Left renal pelvis (tissue), 4 donors: ENCODE measurements at places on chromosomes 13 and 19. TPM values are rescaled to one million over a fixed set of nuclear protein-coding genes. Genes with fewer than 3 reads are reported as not detected.

The PNMA8B gene
- 5.3 TPM for polyA plus RNA-seq

The MAST3 gene
- 4.9 TPM for polyA plus RNA-seq

DNA sequence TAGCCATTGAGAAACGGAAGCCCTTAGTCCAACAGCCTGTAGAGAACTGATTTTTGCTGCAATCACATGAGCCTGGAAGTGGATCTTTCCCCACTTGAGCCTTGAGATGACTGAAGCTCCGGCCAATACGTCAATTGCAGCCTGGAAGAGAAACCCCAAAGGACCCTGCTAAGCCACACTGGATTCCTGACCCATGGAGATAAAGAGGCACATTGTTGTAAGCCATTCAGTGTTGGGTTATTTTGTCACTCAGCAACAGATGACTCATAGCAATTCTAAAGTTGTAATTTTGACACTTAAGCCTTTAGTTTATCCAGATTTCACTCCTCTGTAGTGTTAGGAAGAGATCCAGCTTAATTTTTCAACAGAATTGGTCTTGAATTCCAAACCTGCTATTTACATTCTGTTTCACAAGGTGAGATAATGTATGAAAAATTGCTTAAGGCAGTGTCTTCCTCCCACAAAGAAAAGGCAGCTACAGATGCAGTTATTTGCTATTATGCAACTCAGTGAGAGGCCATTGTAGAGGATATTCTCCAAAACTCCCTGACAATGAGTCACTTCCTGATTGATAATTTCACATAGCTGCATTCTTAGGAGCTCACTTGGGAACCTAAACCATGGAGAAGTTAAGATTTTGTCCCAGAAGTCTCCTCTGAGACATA lies 59.4 kb upstream of the TSHZ3 start:
- DNase-seq, result no peak

GRCh38 chr19:31715249-31715945 lies 366.2 kb upstream of the TSHZ3 start:
- no peak for DNase-seq

- no peak for DNase-seq
Measured at GRCh38 chr19:2512523-2513431, 36.9 kb downstream of the GADD45B start.

GRCh38 chr13:33178209-33178840 lies 107.2 kb downstream of the STARD13 start:
- no peak for DNase-seq
